Femur (tissue), 1 donor: ENCODE measurements at places on chromosomes 13 and 19.

- DNase-seq = no peak
These were observed 173.6 kb downstream of the NUFIP1 start for GRCh38 chr13:44815623-44816022.

GRCh38 chr19:45508417-45508860, 1.2 kb downstream of the VASP start:
- DNase-seq = peak; percentile 70

- no peak for DNase-seq
These were observed 22.4 kb downstream of the VAV1 start for GRCh38 chr19:6794686-6795431.

DNA sequence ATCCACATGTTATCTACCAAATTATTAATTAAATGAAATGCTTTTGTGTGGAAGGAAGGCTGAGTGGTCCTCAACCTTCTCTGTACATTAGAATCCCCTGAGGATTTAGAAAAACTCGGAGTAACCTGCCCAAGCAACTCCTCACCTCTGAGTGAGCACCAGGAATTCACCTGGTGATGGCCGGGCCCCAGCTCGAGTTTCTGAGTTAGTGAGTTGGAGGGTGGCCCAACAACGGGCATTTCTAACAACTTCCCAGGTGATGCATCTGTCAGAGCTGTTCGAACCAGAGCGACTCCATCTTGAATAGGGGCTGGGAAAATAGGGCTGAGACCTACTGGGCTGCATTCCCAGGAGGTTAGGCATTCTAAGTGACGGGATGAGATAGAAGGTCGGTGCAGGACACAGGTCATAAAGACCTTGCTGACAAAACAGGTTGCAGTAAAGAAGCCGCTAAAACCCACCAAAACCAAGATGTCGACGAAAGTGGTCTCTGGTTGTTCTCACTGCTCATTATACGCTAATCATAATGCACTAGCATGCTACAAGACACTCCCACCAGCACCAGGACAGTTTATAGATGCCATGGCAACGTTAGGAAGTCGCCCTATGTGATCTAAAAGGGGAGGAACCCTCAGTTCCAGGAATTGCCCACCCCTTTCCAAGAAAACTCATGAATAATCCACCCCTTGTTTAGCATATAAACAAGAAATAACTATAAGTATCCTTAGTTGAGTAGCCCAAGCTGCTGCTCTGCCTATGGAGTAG, 44.2 kb upstream of the SHISA2 start:
- no peak for DNase-seq

DNA sequence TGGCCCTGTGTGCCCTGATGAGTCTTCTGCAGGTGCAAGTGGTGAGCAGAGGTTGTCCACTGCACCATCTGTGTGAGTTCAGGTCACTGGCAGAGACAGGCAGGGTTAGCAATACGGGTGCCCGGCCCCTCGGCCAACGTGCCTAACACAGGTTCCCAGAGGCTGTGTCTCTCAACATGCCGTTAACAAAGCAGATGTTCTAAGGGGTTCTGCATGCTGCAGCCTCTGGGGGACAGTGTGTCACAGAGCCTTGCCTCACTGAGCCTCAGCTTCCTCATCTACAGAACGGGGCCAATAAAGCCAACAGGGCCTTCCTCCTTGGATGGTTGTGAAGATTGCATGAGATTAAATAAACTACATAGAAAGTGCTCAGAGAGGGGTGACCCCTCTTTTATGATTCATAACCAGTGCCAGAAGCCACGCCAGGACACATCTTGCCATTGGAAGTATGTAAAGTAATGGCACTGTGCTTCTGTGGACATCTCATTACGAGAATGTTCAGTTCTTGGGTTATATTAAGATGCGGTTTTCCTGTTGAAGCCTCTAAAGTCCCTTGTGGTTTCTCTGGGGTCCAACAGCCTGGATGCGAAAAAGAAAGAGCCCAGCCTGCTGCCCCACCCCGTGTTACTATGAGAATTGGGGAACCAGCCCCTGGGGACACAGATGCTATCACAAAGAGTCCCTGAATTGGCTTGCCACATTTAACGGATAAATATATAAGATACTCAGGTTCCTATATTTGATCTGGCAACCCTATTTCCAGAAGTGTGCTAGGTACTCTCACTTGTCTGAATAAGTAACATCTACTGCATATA, 11.2 kb upstream of the ARHGEF18 start:
- DNase-seq = peak; percentile 50

GRCh38 chr19:55379174-55379573, 2.5 kb downstream of the TMEM190 start:
- DNase-seq = peak; percentile 75

DNA sequence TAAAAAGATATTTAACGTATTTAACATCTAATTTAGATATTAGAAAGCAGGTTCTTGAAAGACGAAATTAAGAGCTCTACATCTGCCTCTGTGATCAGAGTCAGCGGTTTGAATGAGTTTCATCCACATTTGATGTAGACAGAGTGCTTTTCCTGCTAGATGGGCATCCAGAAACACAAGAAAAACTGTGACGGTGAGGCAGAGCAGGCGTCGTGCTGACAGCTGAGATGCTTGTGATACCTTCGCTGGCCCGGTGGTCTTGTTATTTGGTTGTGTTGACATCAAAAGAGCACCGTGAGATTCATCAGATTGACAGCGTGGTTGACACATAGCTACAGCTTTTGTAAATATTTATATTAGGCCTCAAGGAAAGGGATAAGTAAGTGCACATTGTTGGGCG, 399.1 kb downstream of the GPC5 start:
- no peak for DNase-seq

- no peak for DNase-seq
These were observed 15.1 kb upstream of the FFAR2 start for GRCh38 chr19:35432911-35433310.

DNA sequence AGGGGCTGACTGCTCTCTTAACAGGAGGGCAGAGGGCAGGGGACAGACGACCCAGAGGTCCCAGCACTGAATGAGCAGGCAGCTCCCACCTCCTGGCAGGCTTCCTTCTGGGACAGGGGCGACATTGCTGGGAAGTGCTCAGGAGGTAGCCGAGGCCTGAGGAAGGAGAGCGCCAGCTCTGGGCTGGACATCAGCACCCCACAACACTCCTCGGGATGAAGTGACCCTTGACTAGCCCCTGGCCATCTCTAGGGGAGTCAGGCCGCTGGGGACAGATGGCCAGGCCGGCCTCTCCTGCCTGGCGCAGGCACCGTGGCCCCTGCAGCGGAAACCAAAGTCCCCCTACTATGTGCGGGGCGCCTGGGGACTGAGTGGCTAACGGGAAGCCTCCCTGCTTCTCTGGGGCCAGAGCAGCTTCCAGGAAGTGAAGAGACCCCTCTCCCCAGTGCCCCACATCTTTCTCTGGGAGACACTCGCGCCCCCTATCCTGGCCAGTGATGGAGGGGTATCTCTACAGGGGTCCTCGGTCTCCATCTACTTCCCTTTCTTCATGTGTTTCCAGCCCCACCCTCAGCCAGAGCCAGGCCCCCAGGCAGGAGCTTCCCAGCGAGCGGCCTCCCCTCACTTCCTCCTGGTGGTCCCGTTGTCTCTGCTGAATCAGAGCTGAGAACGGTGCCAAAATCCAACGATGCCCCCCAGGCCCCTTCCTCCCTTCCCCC, 10.1 kb downstream of the PRR36 start:
- no peak for DNase-seq
